IPS DF 6.9 (cell line): ENCODE measurements at places on chromosomes 11 and 22.

DNA sequence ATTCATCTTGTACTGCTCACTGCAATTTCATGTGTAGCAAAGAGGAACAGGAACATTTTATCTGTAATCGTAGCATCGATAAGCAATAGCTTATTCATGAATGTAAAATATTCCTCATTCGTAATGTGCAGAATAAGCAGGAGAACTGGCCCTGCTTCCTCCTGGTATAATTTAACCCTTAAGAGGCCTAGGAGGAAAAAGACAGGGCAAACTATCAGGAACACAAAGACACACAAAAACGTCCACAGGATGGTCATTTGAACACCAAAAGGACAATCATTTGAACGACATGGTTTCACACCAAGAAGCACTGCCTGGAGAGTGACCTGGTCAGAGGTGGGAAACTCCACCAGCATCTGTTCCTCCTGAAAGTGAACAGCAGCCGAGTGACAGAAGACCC, 63.9 kb downstream of the AHNAK start:
- no peak for DNase-seq

GRCh38 chr22:26432619-26433311, 3.7 kb downstream of the ASPHD2 start:
- no peak for DNase-seq

GRCh38 chr11:56883371-56883987, 105.2 kb upstream of the OR5AK2 start:
- no peak for DNase-seq

DNA sequence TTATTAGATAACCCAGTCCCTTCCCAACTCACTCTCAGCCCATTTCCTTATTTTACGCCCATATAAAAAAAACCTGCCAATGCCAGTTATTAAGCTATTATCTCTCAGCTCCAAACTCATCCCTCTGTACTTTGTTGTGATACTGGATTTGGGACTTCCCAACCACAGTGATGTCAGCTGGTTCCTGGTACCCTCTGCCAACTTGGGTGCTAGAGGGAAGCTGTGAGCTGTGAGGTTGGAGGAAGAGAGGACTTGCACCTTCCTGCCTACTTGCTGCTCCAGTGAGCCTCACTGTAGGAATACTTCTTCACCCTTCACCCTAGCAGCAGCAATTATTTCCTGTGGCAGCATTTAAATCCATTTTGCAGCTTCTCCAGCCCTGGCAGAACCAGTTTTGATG, 19.2 kb upstream of the CSF2RB start:
- DNase-seq = no peak

GRCh38 chr11:1896468-1896867, 4.8 kb upstream of the PRR33 start:
- DNase-seq = no peak

- DNase-seq = no peak
Measured at GRCh38 chr22:48949375-48950149, 878.1 kb downstream of the BRD1 start.

GRCh38 chr11:10388574-10388973, 66.5 kb upstream of the AMPD3 start:
- DNase-seq = no peak

GRCh38 chr11:62882431-62882749, 1.7 kb downstream of the SLC3A2 start:
- no peak for DNase-seq

DNA sequence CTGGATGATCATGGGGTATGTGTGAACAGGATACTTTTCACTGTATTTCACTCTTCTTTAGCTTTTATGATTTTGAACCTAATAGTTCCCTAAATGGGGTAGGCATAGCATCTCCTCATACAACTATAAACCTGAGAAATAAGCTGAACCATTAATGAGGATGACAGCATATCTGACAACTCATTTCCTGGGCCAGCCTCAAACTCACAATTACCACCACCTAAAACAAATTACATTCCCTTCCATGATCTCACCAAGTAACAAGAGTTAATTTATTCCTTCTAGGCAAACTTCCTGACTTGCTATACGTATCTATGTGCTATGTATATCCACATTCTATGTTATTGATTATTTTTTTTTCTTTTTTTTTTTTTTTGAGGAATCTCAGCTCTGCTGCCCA, 23.0 kb downstream of the SIK3 start:
- DNase-seq = no peak

- no peak for DNase-seq
Measured at GRCh38 chr11:43541993-43542392, 138.5 kb upstream of the HSD17B12 start.

- no peak for DNase-seq
Measured at GRCh38 chr11:35166369-35167360, 27.7 kb downstream of the CD44 start.

DNA sequence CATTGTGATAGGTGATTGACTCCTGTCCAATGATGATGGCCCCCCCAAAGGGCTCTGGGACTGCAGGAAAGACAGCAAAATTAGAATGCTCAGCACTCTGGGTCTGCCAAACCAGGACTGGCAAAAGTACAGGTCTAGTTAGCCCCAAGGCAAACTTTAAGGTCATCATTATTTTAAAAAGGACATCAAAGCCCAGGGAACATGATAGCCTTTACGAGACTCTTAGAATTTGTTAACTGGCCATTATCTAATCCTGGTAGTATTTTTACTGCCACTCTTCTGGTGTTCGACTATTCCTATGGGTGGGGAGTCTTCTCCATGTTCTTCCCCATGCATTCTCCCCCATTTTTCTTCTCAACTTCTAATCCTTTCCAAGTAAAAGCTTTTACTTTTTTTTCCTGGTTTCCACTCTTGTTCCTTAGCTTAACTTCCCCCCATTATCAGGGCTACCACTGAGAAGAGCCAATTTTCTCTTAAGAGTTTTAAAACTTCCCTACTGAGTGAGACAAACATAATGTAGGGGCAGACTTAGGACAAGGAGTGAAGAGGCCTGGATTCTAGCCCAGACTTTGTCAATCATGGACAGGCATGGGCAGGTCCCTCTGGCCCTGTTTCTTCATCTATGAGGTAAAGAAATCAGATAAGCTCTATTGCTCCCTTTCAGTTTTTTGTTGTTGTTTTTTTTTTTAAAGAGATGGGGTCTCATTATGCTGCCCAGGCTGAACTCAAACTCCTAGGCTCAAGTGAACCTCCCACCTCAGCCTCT, 7.1 kb downstream of the DDB1 start:
- no peak for DNase-seq

- no peak for DNase-seq
Measured at GRCh38 chr22:39283322-39284141, 35.9 kb downstream of the RPL3 start.
